CD8-positive, alpha-beta memory T cell (primary cell): ENCODE measurements at places on chromosomes 7 and 10. TPM values are rescaled to one million over a fixed set of nuclear protein-coding genes. Genes with fewer than 3 reads are reported as not detected.

CCDC136 gene
- 8.7 TPM for total RNA-seq

STEAP1B gene
- not detected for total RNA-seq

ABCB4 gene
- 0.13 TPM for total RNA-seq

GLRX3 gene
- 169 TPM for total RNA-seq

DNA sequence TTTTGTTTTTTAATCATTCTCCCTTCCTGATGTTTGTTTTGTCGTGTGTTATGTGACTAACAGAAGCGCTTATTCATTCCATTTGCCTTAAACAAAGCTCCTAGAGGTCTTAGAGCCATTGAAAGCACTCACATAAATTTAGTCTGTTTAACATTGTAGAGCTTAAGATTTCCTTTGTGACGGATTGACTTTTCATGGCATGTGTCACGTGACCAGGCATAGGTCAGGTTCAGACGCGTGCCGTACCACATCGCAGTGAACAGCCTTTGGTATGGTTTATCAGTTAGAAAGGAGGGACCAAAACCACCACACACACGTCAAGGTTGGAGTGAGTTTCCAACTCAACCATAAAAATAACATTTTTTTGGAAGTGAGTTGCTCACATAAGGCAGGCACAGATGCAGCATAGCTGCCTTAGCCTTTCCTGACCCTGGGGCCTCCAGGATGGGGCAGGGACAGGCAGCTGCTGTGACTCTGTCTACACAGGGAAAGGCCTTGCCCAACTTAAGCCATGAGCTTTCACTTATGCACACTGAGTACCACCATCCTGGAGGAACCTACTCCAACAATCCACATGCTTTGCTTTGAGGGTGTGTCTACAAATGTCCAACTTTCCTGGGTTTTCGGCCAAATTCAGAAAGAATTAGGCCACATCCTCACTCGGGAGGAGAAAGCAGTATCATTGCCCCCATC, 55.5 kb downstream of the WDFY4 start:
- H3K27me3 ChIP-seq, result no peaks in the 10 kb centered on the region
- no peak overlapping the region for H3K27ac ChIP-seq
- no peak overlapping the region for H3K4me3 ChIP-seq
- H3K4me1 ChIP-seq, result no peaks in the 10 kb centered on the region
- no peaks in the 10 kb centered on the region for H3K36me3 ChIP-seq
